Right ventricle myocardium superior (tissue), 1 donor: ENCODE measurements at places on chromosomes 1 and 21. TPM values are rescaled to one million over a fixed set of nuclear protein-coding genes. Genes with fewer than 3 reads are reported as not detected.

Gene NDUFS2
- 308 TPM for total RNA-seq

Gene NR1I3
- not detected for total RNA-seq

Gene BCL2L15
- total RNA-seq: not detected

Gene OR2T33
- not detected for total RNA-seq

Gene CCSAP
- 1.8 TPM for total RNA-seq

Gene WNT2B
- total RNA-seq: 1.2 TPM

Gene KIF21B
- 0.24 TPM for total RNA-seq

Gene GPR61
- 0.32 TPM for total RNA-seq

Gene RAB7B
- total RNA-seq: 1.2 TPM

Gene ANGPTL7
- 0.89 TPM for total RNA-seq

Gene COL24A1
- 1.9 TPM for total RNA-seq

Gene MCOLN3
- 1.7 TPM for total RNA-seq

Gene S100A7
- total RNA-seq: not detected

Gene HFM1
- 2.1 TPM for total RNA-seq

Gene CFAP57
- total RNA-seq: not detected

Gene CCDC181
- 0.56 TPM for total RNA-seq

Gene NEXN
- total RNA-seq: 370 TPM

- DNase-seq: no peak
Measured at GRCh38 chr21:42862774-42863503, 16.4 kb downstream of the WDR4 start.

GRCh38 chr1:153260585-153261280 lies 1.2 kb downstream of the LORICRIN start:
- no peak for DNase-seq

GRCh38 chr1:3912809-3913685 lies 13.0 kb upstream of the C1orf174 start:
- no peak for DNase-seq

DNA sequence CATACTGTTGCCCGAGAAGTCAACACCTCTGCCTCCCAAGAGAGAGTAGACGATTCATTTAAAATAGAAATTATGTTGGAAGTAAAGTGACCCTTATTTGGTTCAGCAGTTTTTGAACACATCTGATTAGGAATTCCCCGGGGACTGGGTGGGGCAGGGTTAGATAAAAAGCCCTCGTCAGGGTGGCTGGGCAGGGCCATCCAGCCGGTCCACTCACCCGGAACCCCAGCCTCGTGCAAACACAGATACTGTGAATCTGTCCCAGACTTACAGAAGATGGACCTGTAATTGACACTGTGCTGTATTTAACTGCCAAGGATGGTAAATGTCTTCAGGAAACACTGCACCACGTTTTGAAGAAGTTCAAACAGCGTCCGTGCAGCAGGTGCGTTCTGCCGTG lies 63.7 kb downstream of the PRDM16 start:
- no peak for DNase-seq

GRCh38 chr1:119485201-119485600 lies 21.8 kb upstream of the HSD3B1 start:
- DNase-seq: no peak

GRCh38 chr1:244778344-244778743 lies 57.1 kb upstream of the COX20 start:
- no peak for DNase-seq

DNA sequence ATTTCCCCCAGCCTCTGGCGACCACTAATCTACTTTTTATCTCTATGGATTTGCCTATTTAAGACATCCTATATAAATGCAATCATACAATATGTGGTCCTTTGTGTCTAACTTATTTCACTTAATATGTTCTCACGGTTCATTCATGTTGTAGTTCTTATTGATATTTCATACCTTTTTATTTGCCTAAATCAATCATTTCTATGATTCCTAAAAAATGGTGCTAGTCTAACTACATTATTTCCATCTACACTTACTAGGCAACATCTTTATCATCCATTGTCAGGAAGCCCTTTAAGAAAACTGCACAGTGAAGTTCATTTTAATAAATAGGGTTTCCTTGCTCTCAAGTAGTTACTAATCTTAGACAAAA lies 380 bp upstream of the FBXO28 start:
- DNase-seq: no peak

DNA sequence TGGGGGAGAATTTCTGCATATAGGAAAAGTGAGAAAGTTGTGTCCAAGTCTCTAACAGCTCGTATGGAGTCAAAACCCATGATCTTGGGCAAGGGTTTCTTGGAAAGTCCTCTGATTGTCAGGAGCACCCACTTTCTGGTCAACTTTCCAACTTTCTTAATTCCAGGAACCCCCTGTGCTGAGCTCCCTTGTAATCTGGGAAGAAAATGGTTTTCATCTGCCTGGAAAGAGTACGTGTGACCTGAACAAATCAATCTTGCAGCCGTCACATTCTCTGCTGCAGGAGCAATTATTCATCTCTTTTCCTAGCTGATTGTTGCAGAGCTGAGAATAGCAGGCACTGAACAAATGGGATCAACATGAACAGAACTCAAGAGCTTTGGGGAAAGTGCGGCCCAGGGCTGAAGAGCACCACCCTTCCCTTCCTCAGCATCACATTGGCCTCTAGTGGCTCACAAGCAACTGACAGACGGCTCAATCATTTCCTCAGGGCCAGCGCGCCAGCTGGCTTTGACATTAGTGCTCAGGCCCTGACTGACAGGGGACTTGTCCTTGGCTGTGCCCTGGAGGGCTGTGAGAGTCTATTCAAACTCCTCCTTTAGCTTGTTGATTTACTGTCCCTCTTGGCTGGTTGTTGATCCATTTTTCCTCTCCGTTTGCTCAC lies 295.2 kb downstream of the HLX start:
- DNase-seq: peak; percentile 88

- no peak for DNase-seq
Measured at GRCh38 chr1:115534106-115534505, 107.7 kb upstream of the VANGL1 start.

GRCh38 chr1:10564063-10564462 lies 89.3 kb downstream of the PEX14 start:
- DNase-seq: no peak

- DNase-seq: no peak
Measured at GRCh38 chr1:181077576-181078242, 10.8 kb upstream of the IER5 start.

GRCh38 chr1:23645338-23645737 lies 46.3 kb upstream of the RPL11 start:
- DNase-seq: no peak

GRCh38 chr1:30823627-30823968 lies 66.0 kb upstream of the LAPTM5 start:
- no peak for DNase-seq

DNA sequence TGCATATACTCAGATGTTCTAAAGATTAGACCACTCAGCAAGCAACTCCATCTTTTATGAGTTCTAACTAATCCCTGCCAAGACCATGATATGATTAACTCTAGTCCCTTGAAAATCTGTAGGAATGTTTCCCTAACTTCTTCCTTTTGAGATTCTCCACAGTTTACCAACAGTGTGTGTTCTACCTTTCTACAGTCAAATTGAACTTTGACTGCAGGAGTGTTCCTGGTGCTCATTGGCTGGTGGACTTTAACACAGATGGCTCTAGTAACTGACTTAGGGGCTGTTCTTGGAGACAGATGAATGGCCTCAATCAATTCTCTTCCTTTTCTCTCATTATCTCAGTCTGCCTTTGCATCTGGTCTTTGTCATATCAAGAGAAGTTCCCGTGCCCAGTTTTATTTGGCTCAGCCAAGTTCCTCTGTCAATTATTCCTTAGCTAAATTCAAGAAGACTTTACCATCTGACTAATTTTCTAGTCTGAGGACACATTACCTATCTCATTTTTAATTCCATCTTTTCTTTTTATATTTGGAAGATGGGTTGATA lies 643.9 kb upstream of the CAMK1G start:
- DNase-seq: no peak

DNA sequence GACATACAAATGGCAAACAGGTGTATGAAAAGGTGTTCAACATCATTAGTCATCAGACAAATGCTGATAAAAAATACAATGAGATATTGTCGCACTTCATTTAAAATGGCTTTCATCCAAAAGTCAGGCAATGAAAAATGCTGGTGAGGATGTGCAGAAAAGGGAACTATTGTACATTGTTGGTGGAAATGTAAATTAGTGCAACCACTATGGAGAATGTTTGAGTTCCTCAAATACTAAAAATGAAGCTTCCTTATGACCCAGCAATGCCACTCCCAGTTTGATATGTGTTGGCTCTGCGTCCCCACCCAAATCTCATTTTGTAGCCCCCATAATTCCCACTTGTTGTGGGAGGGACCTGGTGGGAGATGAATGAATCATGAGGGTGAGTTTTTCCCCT lies 309.7 kb upstream of the ZRANB2 start:
- no peak for DNase-seq

DNA sequence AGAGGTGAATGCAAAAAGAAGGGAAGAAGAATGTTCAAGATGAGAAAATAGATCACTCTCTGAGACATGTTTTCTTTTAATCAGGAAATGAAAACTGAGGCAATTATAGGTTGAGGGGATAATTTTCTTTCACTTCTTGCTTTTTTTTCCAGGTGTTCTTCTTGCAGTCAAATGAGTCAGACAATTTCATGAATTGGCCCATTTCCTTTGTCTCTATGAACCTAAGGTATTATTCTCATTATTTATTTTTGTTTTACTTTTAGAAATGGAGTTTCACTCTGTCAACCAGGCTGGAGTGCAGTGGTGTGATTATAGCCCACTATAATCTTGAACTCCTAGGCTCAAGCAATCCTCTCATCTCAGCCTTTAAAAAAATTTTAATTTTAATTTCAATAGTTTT lies 3.5 kb upstream of the VASH2 start:
- no peak for DNase-seq

DNA sequence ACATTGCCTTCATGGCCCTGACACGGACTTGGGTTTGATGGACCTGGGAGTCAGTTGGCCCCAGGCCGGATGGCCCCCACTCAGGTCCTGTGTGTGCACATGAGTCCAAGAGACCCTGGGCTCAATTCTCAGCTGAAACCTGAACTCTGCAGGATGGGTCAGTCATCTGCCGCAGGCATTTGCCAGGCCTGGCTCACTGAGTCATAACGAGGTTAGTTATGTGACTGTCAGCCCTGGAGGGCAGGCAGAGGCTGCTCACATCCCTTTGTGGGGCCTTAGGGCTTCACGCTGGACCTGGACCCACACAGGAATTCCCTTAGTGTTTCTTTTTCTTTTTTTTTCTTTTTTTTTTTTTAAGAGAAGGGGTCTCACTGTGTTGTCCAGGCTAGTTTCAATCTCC lies 46.5 kb downstream of the PSMG1 start:
- no peak for DNase-seq

DNA sequence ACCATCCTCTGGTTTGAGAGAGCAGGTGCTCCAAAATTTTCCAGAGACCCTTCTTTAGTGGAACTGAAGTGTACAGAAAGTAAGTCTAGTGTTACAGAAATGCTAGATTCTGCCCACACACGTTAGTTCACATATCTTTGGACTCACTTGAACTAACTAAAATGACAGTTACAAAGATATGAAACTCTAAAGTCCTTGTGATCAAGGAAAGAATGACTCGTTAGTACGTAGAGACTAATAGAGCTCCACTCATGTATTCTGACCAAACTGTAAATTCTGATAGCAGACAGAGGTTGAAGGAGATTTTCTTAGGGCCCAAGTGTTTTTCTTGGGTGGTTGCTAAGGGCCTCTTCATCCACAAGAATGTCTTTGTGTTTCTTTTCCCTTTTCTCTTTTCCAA lies 491.5 kb upstream of the B3GALT2 start:
- no peak for DNase-seq

DNA sequence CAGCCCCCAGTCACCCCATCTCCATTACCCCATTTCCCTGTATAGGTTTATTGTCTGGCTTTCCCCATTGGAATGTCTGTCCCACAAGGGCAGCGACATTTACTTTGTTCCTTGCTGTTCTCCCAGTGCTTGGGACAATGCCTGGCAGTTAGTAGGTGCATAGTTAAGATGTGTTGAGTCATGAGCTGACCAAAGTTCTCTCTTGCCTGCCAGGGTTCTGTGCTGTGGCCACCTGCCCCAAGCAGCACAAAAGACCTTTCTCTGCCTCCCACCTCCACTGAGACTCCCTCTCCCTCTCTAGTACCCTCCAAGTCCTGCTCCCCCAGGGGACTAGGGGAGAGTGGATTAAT lies 40.0 kb downstream of the TMCO4 start:
- no peak for DNase-seq

GRCh38 chr1:114152508-114153260 lies 985 bp downstream of the SYT6 start:
- peak; percentile 62 for DNase-seq

GRCh38 chr1:186775036-186775435 lies 53.7 kb upstream of the PLA2G4A start:
- DNase-seq: no peak

DNA sequence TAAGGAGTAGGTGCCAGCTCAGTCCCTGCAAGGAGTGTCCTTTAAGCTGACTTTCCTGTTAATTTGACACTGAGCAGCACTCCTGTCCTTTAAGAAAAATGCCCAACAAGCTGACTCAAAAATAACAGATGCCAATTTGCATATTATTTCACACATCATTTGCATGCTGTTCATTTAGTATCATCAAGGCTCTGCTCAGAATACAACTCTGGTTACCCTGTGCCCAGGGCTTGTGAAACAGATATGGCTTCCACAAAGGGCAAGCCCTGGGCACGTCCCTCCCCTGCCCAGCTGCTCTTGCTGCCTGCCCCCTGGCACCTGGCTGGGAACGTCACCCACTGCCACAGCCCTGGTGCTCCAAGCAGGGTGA lies 10.3 kb downstream of the KCNN3 start:
- DNase-seq: no peak

- DNase-seq: no peak
Measured at GRCh38 chr1:188249811-188250210, 1421.1 kb downstream of the PLA2G4A start.

- DNase-seq: no peak
Measured at GRCh38 chr1:116712510-116712909, 41.7 kb upstream of the CD2 start.

DNA sequence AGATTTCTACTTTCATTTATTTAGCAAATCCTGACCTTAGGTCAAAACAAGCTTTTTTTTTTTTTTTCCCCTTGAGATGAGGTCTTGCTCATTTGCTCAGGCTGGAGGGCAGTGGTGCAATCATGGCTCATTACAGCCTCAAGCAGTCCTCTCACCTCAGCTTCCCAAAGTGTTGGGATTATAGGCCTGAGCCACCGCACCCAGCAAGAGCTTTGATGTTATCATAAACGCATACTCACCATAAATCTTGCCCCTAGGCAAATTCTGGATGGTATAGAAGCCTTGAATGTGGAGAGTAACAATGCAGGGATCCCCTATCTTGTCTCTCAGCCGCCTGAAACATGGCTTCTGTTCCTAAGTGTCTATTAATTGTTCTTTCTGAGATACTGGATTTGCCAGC lies 24.8 kb upstream of the CLDN8 start:
- DNase-seq: no peak
